Dorsolateral prefrontal cortex (tissue), 122 donors: ENCODE measurements at places on chromosomes 6 and 20.

- DNase-seq = peak; percentile 67
These were observed 61.2 kb downstream of the IGF2R start for GRCh38 chr6:160030103-160030502.

- DNase-seq = no peak
These were observed 50.0 kb downstream of the LAMA4 start for GRCh38 chr6:112204350-112204706.

DNA sequence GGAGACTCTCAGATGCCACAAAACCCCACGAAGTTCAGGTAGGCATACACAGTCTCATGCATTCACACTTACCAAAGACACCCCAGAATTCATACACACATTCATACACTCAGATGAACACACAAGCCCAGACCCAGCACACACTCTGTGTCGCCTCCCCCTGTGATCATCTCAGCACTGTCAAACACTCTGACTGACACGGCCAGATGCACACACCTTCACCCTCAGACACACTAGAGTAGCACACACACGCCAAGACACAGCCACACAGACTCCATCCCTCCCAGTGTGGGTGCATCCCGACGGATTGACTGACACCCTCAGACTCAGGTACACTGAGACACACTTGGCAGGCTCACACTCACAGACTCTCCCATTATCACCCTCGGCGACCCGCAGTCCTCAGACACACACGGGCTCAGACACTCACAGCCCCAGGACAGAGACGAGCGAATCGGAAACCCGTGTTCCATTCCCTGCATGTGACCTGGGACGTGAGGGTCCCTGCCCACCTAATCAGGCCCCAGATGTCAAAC, 872 bp upstream of the RIMS4 start:
- DNase-seq = no peak

- no peak for DNase-seq
These were observed 452.1 kb upstream of the POU3F2 start for GRCh38 chr6:98382246-98382645.

- DNase-seq = no peak
These were observed 486.0 kb downstream of the PTPRT start for GRCh38 chr20:42703744-42704143.

GRCh38 chr6:21171801-21172200, 421.8 kb upstream of the SOX4 start:
- no peak for DNase-seq

- no peak for DNase-seq
These were observed 10.7 kb upstream of the MPC1 start for GRCh38 chr6:166393535-166393823.

DNA sequence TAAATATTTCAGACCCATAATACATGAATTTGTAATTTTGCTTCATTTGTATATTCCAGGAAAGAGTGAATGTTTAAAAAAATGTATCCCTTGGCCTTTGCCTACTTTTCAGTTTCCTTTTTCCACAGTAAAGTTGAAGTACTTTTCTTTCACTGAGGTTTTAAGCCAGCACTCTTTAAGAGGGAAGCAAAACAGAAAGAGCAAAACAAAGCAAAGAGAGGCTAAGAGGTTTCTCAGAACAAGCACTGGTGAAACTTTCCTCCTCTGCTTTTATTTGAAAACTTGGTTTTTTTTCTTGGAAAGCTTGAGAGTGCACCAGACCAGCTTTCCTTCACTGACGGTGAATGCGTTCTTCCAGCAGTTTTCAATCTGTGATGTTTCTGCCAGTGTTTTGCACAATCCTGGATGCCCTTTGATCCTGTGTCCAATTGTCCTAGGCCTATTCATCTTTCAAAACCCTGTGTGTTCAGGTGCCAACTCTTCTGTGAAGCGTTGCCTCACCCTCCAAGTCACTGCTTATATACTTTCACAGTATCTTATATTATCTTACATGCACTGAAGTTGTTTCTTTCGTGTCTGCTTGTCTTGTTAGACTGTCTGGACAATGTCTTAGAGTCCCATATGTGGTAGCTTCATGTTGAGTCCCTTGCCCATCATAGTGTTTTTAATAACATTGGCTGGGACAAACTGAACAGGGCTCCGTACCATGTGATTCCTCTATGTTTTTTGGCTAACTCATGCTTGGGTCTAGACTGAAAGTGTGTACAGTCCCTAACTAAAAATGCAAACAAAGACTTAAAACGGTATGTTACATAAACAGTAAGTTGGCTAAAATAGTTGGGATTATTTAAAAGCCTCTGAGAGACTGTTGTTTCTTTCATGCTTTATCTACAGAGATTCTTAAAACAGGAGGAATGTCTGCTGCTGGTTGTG, 1.9 kb downstream of the RNF217 start:
- no peak for DNase-seq

DNA sequence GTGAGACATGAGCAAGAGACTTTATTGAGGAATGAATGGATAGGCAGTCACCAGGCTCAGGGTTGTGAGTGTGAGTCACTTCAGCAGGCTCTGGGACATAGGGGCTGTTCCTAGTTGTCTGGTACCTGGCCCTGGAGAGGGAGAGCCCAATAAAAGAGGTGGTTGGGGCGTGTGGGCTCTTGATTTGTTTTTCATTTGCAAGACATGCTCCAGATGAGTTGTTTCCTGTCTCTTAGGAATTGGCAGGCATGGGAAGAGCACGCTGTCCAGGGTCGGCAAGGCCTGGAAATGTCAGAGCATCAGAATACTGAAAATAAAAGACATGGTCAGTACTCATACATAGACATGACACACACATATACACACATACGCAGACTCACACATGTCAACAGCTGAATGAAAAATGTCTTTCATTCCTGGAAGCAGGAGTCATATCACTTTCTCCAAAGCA, 166.3 kb upstream of the SULF2 start:
- DNase-seq = no peak

GRCh38 chr6:168193816-168194721, 115.1 kb upstream of the FRMD1 start:
- DNase-seq = no peak

GRCh38 chr6:110320307-110320706, 37.8 kb downstream of the METTL24 start:
- DNase-seq = no peak

DNA sequence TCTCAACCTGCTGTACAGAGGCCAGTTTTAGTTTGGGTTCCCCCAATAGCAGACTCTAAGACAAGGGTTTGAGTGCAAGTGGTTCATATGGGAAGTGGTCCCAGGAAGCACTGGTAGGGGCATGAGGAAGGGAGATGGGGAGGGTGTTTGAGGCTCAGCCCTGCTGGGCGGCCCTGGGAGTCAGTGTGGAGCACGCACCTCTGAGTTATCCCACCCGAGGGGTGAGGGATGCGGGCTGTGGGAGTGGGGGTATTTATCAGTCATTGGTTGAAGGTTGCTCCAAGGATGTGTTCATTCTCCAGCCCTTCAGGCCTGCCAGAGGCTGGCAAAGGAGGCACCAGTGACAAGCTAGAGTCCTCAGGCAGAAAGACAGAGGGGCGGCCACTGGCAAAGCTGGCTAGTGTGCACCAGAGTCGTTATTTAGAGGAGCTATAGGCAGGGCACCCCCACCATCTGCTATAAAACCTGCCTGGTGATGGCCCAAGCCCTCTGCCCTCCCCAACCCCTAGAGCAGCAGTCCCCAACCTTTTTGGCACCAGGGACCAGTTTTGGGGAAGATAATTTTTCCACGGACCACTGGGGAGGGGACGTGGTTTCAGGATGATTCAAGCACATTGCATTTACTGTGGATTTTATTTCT, 16.5 kb downstream of the PXMP4 start:
- DNase-seq = no peak

GRCh38 chr20:16025084-16025483, 548.2 kb downstream of the KIF16B start:
- DNase-seq = no peak

DNA sequence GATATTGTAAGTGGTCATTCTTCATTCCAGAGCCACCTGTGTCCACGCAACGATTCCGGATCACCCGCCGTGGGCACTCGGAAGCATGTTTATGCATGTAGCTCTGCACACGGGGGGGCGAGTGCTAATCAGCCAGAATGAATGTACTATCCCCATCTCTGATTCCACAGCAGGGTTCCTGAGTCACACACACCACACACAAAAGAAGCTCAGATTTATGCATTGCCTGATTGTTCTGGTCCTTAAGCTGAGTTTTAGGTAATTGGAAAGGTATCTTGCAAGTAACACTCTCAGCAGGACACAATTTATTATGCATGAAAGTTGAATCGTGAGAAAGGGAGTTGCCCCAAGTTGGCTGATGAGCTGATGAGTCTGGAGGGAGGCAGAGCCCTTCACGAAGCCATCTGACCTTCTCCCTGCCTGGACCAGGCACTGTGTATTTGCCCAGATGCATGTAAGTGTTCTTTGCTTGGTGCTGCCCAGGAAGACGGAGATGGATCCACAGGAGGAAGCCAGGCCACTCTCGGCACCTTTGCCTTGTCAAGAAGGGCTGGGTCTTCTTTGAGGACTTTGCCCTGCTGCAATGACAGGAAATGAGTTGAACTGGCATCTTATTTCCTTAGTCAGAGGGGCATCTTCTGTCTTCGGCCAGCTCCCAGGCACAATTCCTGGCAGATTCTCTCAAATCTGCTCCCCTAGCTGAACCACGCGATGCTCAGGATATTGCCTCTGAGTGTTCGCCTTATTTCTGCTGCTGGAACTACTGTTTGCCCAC, 141.1 kb downstream of the SYNDIG1 start:
- no peak for DNase-seq

DNA sequence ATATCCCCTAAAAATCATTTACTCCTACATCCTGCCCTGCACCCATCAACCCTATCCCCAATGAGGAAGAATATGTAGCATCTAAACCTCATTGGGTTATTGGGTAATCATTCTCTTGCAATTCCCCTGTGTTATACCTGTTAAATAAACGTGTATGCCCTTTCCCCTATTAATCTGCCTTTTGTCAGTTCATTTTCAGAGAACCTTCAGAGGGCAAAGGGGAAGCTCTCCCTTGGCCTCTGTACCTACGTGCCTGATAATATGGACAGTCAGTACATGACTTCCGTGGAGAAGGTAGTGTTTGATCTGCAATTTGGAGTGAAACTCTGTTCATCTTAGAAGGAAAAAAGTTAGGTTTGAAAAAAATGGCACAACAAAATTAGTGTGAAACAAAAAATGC, 173.5 kb upstream of the RUNX2 start:
- DNase-seq = no peak

DNA sequence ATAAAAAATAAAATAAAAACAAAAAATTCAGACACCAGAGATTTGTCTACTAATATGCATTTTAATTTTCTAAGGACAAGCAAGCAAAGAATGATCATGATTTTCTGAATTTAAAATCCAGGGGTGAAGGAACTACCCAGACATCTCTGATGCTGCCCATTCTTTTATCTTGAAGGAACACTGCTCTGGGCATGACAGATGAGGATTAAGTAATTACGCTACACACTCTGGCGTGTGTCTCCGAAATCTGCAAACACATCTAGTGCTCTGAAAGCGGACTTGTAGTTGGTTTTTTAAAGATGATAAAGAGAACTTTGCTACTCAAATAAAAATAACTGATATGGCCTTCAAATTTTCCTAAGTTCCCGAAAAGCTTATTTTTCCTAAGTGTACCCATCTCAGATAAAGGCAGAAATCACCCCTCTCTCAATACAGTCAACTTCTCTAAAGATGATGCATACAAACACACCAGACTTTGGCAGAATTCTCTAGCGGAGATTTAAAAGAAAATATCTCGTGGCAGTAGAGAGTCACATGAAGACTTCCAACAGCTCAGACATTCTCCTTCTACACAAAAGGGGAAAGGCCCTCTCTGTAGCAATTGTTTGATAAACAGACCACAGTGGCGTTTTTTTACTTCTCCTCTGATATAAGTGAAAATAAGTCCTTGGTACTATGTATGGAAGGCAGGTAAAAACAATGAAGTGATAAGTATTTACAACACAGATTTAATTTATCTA, 133.8 kb downstream of the BACH2 start:
- no peak for DNase-seq

GRCh38 chr6:31829633-31830283, 2.2 kb downstream of the HSPA1B start:
- DNase-seq = peak; percentile 69

- DNase-seq = no peak
These were observed 21.5 kb downstream of the NOL4L start for GRCh38 chr20:32563311-32564272.
